Brain (organoid and tissue), 16 donors: ENCODE measurements at places on chromosomes 13 and 19. TPM values are rescaled to one million over a fixed set of nuclear protein-coding genes. Genes with fewer than 3 reads are reported as not detected.

The SSC5D gene
- 2.6 TPM for polyA plus RNA-seq

The ZNF530 gene
- polyA plus RNA-seq = 3.5 TPM

The DMRTC2 gene
- polyA plus RNA-seq = not detected

The MAMSTR gene
- 3.6 TPM for polyA plus RNA-seq

The KLK12 gene
- 0.51 TPM for polyA plus RNA-seq

The RDH8 gene
- polyA plus RNA-seq = not detected

The SYNE4 gene
- 0.81 TPM for polyA plus RNA-seq

The DACH1 gene
- 7.6 TPM for polyA plus RNA-seq

The TPGS1 gene
- polyA plus RNA-seq = 15.9 TPM

The CRLF1 gene
- 22.2 TPM for polyA plus RNA-seq

The NMRK2 gene
- polyA plus RNA-seq = 0.31 TPM

The SLC10A2 gene
- not detected for polyA plus RNA-seq
